ENCODE measurements at places on chromosomes 7 and 10.

DNA sequence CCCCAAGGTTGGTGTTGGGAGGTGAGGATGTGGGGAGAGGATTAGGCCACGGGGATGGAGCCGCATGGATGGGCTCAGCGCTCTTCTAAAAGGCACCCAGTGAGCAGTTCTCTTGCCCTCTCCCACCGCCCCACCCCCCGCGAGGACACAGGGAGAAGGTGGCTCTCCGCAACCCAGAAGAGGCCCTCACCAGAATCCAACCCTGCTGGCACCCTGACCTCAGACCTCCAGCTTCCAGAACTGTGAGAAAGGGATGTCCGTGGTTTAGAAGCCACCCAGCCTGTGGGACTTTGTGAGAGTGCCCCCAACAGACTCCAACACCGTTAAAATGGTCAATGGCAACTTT is 242.8 kb upstream of the PPP2R2D start:
- DNase-seq: no peak

GRCh38 chr10:120415709-120416330 is 41.2 kb upstream of the PLPP4 start:
- no peak for DNase-seq

- no peak for DNase-seq
These were observed 19.6 kb downstream of the CABCOCO1 start for GRCh38 chr10:61682323-61682722.

DNA sequence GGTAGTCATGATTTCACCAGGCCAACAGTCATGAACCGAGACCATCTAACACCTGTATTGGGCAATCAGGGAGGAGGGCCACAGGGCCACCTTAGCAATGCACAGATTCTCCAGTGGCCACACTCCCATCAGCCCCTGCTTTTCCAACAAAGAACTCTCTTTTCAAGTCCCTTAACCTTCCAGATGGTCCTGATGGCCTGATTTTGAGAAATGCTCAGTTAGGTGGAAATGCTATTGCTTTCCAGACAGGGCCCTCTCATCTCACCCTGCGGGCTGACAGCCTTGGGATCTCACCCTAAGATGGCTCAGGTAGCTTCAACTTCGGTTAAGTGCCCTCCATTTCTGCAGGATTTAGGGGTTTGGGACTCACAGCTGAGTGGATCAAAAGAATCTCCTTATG is 131.9 kb upstream of the PRR15 start:
- DNase-seq: no peak

DNA sequence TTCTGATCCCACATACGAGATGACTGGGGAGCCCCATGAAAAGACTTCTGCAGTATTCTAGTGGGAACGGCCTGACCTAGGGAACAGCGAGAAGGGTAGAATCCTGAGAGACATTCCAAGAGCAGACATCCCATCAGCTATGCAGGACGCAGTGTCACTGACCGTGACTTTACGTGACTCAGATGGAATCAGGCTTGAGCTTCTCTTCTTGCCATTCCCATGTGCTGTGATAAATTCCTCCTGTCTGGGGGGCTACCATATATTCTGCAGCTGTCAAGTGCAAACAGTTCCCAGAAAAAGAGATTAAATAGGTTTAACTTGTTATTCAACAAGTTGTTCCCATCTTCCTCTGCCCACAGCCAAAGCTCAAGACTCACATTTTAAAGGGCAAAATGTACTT is 73.1 kb upstream of the PDE1C start:
- DNase-seq: no peak

GRCh38 chr7:156192921-156193320 is 380.7 kb upstream of the SHH start:
- DNase-seq: no peak

- no peak for DNase-seq
These were observed 22.9 kb upstream of the GPR22 start for GRCh38 chr7:107446988-107447387.
